ENCODE measurements at places on chromosomes 3 and 15. TPM values are rescaled to one million over a fixed set of nuclear protein-coding genes. Genes with fewer than 3 reads are reported as not detected.

DNA sequence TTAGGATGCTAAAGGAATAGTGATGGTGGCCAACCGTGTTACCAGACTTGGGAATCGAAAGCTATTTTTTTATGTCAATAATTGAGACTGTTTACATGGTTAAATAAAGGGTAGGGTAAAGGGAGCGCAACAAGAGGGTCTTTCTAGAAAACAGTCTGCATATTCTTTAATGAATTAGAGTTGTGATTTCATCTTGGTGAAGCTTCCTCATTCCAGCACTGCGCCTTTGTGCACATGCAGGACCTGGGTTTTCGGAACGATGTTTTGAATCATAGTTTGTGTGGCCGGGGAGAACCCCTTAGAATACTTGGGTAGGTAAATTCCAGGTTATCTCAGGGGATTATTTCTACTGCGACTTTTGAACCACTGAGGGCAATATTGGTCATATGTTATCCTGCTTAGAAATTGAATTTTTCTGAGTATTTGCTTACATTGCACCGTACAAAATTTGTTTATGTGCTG, 1.3 kb downstream of the PIK3CA start:
- peak; percentile 88 for DNase-seq

DNA sequence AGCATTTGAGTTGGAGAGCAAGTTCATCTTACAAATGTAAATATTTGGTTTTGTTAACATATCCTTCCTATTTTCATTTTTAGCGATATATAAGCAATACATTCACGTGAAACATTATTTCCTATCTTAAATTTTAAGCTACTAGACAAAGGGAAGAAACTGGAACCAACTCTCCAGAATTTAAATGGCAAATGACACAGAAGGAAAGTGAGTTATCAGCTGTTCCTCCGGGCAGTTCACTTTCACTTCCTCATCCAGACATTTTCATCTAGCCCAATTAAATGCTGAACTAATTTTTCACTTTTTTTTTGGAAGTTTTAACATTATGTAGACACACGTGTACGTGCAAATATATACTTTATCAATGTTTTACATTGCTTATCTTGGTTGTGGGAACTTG, 58.7 kb downstream of the MORC1 start:
- DNase-seq, result peak; percentile 50

Gene RTP1
- not detected for total RNA-seq

- DNase-seq, result no peak
Measured at GRCh38 chr3:2741516-2741915, 368.7 kb downstream of the IL5RA start.

GRCh38 chr3:180116658-180117057, 79.9 kb upstream of the PEX5L start:
- DNase-seq, result no peak

DNA sequence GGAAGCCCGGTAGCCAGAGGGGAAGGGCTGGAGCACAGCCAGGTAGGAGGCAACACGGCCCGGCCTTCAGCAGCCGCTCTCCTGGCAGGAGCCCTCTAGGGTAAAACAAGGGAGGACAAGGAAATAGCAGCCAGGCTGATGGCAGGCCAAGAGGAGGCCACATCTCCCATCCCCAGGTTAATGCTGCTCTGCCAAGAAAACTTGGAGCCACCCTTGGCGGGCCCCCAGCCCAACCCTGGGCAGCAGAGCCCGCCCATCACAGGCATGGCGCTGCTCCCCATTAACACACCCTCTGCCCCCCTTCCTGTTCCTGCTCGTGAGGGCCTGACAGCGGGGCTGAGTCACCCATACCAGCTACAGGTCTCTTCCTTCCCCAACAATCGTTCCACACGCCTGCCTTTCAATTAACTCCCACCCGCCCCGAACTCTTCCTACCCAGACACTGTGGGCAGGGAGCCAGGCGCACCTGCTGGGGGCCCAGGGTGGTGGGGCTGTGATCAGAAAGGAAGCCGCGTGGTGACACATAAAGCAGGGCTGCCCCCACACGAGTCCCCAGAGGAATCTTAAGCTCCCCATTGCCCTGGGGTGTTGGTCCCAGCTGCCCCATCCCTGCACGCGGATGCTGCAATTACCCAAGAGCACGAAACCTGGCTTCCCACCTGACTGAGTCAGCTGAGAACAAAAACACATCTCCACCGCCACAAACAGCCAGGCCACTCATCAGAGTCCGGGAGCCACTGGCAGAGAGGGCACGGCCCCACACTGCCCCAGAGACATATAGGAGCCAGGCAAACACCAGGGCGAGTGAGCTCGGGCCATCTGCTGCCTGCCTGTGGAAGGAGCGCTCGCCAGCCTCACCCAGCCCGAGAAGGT, at the start of gene C15orf62:
C15orf62 (plus strand) TSS at position 707 of the 873 bp plus-strand sequence. CDS start 516 bp downstream, outside the sequence.
- peak; percentile 85 for DNase-seq

DNA sequence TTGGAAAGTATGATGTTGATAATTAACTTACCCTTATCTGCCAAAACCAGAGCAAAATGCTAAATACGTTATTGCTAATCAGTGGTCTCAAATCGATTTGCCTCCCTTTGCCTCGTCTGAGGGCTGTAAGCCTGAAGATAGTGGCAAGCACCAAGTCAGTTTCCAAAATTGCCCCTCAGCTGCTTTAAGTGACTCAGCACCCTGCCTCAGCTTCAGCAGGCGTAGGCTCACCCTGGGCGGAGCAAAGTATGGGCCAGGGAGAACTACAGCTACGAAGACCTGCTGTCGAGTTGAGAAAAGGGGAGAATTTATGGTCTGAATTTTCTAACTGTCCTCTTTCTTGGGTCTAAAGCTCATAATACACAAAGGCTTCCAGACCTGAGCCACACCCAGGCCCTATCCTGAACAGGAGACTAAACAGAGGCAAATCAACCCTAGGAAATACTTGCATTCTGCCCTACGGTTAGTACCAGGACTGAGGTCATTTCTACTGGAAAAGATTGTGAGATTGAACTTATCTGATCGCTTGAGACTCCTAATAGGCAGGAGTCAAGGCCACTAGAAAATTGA, 59.7 kb downstream of the DCUN1D1 start:
- DNase-seq, result no peak

Gene GPR171
- total RNA-seq, result 1.6 TPM

GRCh38 chr15:78047761-78048627, 29.5 kb downstream of the TBC1D2B start:
- DNase-seq, result no peak

Gene ST3GAL6
- total RNA-seq, result not detected

GRCh38 chr3:116029266-116029665, 406.0 kb downstream of the GAP43 start:
- DNase-seq, result no peak

DNA sequence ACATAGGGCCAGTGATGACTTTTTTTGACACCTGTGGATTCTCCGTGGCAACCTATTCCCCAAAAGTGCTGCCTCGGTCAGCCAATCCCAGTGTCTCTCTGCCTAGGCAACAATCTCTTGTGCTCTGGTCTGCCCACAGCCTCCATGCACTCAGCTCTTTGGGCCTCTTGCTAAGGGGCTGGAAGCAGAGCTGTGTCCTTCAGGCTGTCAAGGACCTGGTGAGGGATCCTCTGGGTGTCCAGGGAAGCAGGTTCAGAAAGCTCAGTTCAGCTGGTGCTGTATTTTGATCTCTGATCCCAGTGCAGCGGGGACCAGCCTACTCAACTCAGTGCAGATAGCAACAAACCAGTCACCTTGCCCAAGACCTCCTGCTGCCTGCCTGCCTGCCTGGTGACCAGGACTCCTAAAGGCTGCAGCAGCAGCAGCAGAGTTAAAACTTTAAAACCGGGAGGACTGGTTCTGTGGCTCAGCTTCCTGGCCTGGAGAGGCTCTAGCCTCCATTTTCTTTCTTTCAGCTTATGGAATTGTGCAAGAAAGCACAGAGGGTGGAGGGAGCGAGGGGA, 6.2 kb downstream of the PAK6 start:
- no peak for DNase-seq

DNA sequence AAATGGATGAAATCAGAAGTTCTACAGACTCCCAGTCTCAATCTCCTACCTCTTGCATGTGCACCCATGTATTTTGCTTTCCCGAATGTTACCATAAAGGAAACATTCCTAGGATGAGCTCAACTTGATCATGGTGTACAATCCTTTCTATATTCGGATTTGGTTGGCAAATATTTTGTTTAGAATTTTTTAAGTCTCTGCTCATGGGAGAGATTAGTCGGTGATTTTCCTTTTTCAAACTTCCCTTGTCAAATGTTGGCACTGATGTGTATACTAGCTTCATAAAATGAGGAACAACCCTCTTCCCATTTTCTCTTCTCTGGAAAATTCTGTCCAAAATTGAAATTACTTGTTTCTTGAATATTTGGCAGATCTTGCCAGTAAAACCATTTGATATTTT, 317.6 kb upstream of the RASGRP1 start:
- DNase-seq, result no peak

DNA sequence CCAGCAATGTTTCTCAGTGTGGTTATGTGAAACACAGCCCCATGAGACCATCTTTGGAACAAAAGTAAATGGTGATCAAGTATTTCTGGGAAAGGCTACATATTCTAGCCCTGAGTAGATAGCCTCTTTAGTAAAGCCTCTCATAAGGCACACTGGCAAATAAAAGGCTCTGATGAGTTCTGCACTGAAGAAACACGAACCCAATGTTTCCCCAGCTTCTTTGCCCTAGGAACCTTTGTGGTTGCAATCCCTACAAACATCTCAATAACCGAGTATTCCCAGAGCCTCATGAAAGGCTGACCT, 41.8 kb downstream of the RAB6B start:
- no peak for DNase-seq

DNA sequence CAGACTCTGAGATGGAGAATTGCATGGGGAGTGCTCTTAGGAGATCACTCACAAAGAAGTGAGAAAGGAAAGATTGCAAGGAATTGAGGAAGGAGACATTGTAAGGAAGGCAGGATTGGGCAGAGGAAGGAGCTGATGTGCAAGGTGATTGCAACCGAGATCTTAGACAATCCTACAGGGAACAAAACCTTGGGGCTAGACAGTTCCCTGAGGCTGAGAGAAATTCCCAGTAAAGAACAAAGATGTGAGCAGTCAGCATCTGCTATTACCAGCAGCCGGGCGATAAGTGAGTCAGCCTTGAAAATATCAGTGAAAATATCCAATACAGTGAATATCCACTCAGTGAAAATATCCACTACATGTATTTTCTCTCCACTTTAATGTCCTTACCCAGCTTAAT, 143.6 kb upstream of the TBC1D5 start:
- no peak for DNase-seq

- DNase-seq, result no peak
Measured at GRCh38 chr3:47536221-47536891, 22.8 kb upstream of the ELP6 start.

DNA sequence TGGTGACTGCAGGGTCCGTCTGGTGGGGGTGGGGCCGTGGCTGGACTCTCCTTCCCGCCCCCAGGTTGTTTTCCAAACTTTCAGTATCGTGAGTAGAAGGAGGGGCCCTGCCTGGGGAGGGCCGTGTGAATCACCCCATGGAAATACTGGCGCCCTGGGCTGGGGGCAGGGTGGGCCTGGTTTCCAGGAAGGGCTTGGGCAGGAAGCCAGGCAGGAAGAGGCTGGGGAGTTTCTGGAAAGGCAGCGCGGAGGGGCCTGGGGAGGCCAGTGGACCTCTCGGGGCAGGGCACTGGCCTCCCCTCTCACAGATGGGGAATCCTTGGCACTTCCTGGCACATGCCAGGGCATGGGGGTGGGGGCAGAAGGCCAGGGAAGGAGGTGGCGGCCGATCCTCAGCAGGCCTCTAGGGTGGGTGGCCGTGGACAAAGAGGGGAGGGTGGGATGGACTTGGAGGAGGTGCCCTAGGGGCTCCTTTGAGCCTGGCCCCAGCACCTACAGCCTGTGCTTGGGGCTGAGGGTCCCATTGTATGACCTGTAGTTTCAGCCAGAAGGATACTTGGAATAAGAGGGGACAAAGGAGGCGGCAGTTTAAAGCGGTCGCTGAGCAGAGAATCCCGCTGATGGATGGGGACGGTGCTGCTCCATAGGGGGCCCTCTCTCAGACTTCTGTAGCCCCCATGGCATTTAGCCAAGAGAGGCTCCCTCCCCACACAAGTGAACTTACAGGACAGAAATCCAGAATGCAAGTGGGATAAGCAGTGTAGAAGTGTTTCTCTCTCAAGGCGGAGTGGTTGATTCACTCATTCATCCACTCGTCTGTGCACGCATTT, 56.5 kb upstream of the GATA2 start:
- no peak for DNase-seq

- no peak for DNase-seq
Measured at GRCh38 chr15:98737159-98737558, 88.8 kb downstream of the IGF1R start.

Gene IL12A
- 4.3 TPM for total RNA-seq

Gene BSN
- 0.20 TPM for total RNA-seq

GRCh38 chr15:25250011-25250596, 188.7 kb downstream of the UBE3A start:
- no peak for DNase-seq

GRCh38 chr3:39147711-39148434, 5.5 kb downstream of the CSRNP1 start:
- DNase-seq, result no peak

DNA sequence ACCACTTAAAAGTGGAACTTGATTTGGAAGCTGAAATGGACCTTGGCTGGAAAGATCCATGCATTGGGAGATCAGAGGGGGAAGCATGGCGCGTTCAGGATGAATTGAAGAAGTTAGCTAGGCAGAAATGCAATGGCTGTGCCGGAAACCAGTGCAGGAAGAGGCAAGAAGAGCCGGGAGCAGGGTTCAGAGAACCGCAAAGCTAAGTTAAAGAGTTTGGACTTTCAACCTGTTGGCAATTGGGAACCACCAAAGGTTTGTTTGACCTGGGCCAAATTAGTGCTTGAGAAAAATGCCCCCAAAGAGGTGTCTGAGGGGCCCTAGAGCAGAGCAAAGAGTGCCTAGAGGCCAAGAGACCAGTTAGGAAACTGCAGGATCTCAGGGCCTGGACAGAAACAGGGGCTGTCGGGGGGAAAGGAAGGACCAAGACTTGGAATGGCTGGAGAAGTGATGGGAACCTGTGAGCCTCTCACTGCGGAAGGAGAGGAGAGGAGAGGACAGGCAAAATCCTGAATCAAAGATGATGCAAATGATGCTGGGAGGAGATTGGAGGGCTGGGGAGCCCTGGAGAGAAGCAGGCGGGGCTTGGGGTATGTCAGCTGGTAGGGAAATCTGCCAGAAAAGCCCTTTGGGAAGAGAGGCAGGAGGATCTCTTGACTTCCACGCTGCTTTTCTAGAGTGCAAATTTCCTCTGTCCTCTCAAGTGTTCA, 49.3 kb downstream of the FAM174B start:
- no peak for DNase-seq

Gene APEH
- total RNA-seq, result 96.2 TPM

- no peak for DNase-seq
Measured at GRCh38 chr15:72858205-72858604, 74.6 kb upstream of the ADPGK start.

Gene SAMMSON
- total RNA-seq, result not detected

GRCh38 chr15:33545866-33546265, 235.1 kb downstream of the RYR3 start:
- DNase-seq, result no peak

- no peak for DNase-seq
Measured at GRCh38 chr15:67105065-67105951, 39.9 kb downstream of the SMAD3 start.

Gene COL8A1
- total RNA-seq, result 0.12 TPM

- no peak for DNase-seq
Measured at GRCh38 chr15:81315452-81316175, 8.3 kb downstream of the STARD5 start.

Gene ACSBG1
- total RNA-seq, result not detected

- no peak for DNase-seq
Measured at GRCh38 chr3:188979248-188979647, 192.5 kb upstream of the TPRG1 start.

Gene DAZL
- total RNA-seq, result not detected

Gene HRG
- total RNA-seq, result not detected

GRCh38 chr3:139846729-139847128, 88.3 kb upstream of the CLSTN2 start:
- DNase-seq, result no peak
